T-cell (primary cell): ENCODE measurements at places on chromosomes 12 and 14.

DNA sequence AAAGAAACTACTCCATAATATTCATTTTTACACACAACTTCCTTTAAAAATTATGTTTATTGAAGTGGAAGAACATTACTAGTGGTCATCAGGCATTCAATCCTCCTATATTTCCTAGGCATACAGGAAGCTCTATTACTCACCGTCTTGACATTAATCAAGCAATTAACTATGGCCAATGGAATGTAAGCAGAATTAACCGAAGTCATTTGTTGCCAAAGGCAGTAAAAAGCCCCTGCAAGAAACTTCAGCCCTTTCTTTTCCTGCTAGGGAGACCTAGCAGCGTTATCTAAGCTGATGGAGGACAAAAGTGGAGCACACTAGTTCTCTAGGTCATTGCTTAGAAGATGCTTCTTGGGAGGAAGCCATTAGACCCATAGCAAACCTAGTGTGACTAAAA is 399.6 kb downstream of the KCNH5 start:
- DNase-seq = no peak

GRCh38 chr12:20188930-20189653 is 179.2 kb upstream of the PDE3A start:
- no peak for DNase-seq

- no peak for DNase-seq
Observed at GRCh38 chr14:77059276-77059915, 30.9 kb upstream of the IRF2BPL start.

GRCh38 chr14:43532825-43533416 is 974.2 kb downstream of the FSCB start:
- DNase-seq = no peak

DNA sequence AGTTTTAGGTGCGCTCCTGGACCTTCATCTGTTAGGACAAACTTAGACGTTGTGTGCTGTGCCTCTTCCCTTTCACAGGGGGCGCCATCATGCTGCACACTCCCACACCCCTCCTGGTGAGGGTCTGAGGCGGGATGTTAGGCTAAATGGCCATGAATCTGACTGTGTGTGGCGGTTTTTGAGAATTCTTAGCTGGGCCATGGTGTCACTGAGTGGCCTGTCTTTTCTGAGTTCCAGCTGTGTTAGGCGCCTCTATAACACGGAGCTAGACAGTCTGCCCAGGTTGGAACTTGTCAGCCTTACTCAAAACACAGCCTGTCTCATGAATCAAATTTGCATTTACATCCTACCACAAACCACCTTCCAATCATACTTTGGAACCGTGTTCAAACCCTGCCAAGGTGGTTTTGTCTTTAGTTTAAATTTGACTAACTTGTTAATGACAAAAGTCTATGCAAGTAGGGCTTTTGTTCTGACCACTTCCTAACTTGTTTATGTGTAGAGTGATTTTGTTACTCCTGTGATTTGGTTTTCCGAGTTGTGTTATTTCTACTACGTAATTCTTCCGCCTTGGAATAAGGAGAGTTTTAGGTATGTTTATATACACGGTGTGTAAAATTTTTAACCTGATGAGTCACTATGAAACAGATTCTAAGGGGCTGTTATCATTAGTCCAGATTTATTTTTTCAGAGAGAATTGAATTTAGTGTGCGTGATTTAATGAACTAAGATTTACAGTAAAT is 19.6 kb downstream of the ACVR1B start:
- DNase-seq = no peak

DNA sequence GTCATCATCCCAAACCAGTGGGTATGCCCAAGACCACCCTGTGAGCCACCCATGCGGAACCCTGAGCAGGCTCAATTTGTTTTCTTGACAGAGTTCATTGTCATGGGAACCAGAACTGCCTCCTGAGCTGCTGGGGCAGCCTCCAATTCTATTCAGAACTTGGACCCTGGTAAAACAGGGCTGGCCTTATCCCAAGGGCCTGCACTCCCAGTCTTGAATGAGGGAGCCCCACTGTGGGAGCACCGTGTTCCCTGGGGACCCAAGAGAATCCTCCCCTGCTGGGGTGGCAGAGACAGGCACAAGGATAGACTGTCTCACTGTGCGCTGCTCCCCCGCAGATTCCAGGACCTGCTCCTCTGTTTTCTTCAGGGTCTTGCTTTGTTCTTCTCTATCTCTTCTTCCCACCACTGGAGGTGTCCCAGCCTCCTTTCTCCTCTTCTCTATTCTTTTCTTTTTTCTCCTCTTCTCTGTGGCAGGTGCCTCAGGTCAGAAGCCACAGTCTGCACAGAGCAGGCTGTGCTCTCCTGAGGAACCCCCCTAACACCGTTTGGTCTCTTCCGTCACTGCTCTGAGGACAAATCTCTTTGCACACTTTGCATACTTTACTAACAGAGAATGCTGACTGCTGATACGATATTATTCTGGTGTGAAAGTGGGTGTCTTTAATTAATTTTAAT is 31.2 kb upstream of the CHPT1 start:
- no peak for DNase-seq

DNA sequence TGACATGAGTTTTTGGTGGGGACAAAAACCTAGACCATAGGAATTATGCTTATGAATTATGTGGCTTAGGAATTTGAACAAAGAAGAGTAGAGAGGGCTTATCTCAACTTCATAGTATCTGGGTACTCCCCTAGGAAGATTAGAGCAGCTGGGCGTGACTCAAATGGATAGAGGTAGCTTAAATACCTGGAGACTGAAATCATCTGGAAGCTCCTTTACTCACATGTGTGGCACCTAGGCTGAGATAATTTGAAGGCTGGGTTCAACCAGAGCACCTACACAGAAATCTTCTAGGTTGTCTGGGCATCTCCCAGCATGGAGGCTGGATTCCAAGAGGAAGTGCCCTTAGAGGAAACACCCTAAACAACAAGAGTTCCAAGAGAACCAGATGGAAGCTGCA is 393.9 kb downstream of the ADAMTS20 start:
- no peak for DNase-seq

- no peak for DNase-seq
Observed at GRCh38 chr14:60064491-60065072, 27.1 kb upstream of the PCNX4 start.

- no peak for DNase-seq
Observed at GRCh38 chr14:62347562-62348011, 585.4 kb downstream of the SNAPC1 start.

GRCh38 chr12:103679421-103680170 is 92.5 kb downstream of the STAB2 start:
- no peak for DNase-seq

GRCh38 chr14:36070031-36070719 is 106.3 kb downstream of the PTCSC3 start:
- DNase-seq = no peak

- DNase-seq = no peak
Observed at GRCh38 chr12:18327036-18327435, 65.7 kb downstream of the PIK3C2G start.

DNA sequence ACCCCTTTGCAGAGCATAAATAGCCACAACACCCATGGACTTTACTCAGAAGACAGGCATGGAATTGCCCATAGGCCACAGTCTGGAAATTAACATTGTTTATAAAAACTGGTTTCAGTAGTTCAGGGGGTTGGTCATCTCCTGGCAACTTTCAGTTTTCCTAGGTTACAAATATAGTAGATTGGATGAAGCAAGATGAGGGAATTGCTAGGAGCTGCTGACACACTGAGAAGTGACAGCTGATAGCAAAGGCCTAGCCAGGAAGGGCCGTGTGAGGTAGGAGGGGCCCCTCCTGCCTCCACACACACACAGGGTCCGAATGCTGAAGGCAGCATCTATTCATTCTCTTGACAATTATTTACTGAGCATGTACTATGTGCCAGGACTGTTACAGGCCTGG is 8.3 kb downstream of the GALNT16 start:
- DNase-seq = no peak

DNA sequence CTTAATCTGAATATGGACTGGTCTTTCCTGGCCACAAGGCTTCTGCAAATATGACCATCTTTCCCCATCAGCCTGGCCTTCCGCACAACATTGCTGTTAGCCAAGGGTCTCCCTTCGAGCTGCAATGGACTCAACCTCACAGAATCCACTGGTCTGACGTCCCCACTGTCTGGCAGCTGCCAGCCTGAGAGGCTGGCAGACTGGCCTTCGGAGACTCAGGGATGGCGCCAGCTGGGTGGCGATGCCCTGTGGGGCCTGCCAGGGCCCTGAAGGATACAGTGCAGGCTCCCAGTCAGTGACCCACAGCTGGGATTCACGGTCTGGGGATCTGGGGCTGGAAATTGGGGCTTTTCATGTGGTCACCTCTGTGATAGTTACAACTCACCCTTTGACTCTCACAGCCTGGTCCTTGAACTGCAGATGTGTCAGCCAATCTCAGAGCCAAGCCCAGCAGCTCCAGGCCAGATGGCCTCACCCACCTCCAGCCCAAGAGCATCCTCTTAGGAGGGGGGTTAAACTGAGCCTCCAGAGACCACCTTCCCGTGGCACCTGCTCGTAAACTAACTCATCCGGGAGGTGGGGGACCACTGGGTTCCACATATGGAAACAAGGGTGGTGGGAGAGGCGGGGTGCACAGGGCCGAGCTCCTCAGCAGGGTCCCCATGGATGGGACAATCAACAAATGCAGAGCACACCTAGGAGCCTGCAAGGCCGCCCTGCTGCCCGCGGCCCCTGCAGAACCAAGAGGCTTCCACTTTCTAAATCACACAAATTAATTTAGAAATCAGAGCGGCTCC is 21.1 kb upstream of the C14orf180 start:
- no peak for DNase-seq

- DNase-seq = no peak
Observed at GRCh38 chr14:71355324-71356201, 448.3 kb downstream of the PCNX1 start.

DNA sequence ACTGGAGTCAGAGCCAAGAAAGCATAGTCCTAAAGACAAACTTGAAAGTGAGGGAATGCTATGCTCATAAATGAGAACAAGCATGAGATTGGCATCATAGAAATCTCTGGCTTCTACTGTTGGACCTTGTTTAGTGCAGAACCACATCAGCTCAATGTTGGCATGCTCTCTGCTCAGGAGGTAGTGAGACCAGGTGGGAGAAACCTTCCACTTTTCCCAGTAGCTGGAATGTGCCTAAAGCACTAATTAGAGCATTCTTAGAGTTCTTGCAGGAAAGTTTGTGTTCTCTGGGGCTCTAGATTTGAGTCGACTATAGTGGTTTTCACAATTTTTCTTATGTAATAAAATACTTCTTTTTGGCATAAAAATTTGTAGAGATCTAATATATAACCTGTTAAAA is 159.7 kb upstream of the PRICKLE1 start:
- no peak for DNase-seq

DNA sequence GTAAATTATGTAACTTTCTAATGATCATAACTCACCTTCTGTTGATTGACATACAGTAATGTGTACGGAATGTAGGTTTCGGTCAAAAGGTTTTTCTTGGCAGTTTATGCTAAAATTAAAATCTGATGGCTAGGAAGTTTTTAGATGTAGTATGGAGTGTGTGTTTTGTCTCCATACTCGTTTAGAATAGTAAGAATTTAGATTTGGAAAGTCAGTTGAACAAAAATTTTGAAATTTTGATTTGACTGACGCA is 859 bp downstream of the PALS1 start:
- no peak for DNase-seq

DNA sequence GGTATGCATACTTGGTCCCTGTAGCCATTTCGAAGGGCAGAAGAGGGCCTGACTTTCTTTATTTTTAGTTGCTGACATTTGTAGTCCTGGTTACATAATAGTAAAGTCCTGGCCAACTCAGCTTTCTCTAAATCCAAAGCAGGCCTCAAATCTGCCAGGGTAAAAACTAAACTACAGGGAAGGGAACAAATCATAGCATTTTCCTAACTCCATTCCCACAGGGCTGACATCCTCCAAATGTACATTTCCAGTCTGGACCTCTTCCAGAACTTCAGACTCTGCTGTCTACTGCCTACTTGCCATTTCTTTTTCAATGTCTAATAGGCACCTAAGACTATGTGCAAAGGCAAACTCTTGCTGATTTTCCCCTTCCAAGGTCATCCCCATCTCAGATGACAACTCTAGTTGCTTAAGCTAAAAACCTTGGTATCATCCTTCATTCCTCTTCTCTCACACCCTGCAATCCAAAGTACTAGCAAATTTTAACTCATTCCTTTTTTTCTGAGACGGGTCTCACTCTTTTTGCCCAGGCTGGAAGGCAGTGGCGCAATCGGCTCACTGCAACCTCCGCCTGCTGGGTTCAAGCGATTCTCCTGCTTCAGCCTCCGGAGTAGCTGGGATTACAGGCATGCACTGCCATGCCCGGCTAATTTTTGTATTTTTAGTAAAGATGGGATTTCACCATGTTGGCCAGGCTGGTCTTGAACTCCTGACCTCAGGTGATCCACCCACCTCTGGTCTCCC is 2.0 kb downstream of the DDIT3 start:
- DNase-seq = no peak

DNA sequence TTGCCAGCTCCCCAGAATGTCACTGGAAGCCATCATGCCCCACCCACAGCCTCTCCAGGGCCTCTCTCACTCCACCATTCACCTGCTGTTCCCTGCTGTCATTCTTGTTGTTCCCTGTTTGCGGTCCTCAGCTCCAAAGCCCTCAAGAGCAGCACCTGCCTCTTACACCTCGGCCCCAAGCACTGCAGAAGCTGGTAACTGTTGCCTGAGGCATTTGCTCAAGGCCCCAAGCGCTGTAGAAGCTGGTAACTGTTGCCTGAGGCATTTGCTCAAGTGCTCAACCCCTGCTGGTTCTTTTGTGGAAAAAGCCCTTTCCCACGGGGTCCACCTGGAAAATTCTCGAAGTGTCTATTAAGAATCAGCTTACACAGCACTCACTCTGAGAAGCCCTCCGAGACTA is 78.0 kb downstream of the ARL6IP4 start:
- no peak for DNase-seq

- DNase-seq = no peak
Observed at GRCh38 chr14:103736546-103737431, 21.2 kb downstream of the ZFYVE21 start.

- DNase-seq = no peak
Observed at GRCh38 chr14:104513641-104514046, 65.9 kb upstream of the C14orf180 start.

DNA sequence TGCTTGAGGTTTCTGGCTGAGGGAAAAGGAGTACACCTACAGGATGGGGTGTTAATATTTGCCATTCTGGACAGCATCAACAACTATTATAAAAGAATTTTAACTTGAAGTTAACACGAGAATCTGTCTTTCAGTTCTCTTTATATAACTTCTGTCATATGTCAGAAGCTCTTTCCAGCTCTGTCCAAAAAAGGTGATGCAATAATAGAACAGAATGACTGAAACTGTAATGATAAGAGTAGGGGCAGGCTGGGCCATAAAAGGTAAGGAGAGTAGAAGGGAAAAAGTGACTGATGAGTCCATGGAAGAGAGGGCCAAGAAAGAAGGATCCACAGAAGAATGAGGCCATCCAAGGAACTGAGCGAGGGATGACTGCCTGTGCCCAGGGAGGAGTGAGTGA is 966.7 kb upstream of the FBXO33 start:
- no peak for DNase-seq

- DNase-seq = no peak
Observed at GRCh38 chr12:131829356-131829747, 1.2 kb downstream of the MMP17 start.

- no peak for DNase-seq
Observed at GRCh38 chr12:14957551-14958168, 3.7 kb downstream of the ARHGDIB start.
